ENCODE measurements at places on chromosomes 4 and X.
A peak's percentile ranks its signal among the peaks of the same experiment; 100 is the strongest.

- DNase-seq = no peak
These were observed 119.3 kb upstream of the CLNK start for GRCh38 chr4:10803713-10804343.

DNA sequence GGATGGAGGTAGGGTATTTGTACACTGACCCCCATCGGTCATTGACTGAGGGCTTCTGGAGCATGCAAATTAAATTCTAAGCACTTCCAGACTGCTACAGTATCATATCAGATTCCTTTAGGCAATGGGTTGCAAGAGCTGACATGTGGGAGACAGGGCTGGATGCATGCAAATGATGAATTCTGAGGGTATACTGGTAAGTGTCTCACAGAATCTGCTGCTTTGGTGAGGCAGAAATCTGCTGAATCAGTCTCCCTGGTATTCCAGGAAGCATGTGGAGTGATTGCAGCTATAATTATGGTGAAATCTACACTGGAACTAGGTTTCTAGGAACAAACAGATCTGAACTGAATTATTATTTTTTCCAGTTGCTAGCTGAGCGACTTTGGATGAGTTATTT is 684.9 kb upstream of the MAGEB2 start:
- DNase-seq = no peak

- DNase-seq = no peak
These were observed 83.6 kb downstream of the STAG2 start for GRCh38 chrX:124045109-124045508.

- no peak for DNase-seq
These were observed 640.6 kb downstream of the PCDH7 start for GRCh38 chr4:31360786-31361185.

DNA sequence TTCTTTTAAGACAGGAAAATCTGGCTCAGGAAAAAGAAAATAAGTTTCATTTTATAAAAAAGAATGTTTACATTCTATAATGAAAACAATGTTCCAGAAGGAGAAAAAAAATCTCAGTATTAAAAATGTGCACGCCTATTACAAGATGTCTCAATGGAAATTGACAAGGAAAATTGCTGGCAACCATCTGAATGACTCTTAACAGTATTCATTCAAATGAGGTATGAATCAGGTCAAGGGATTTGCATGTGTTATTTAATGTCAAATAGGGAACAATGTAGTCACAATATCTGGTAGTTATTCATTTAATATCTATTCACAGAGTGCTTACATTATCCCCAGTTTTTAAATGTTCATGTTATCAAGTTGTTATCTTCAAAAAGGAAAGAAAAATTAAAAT is 208.4 kb upstream of the TRAM1L1 start:
- no peak for DNase-seq

DNA sequence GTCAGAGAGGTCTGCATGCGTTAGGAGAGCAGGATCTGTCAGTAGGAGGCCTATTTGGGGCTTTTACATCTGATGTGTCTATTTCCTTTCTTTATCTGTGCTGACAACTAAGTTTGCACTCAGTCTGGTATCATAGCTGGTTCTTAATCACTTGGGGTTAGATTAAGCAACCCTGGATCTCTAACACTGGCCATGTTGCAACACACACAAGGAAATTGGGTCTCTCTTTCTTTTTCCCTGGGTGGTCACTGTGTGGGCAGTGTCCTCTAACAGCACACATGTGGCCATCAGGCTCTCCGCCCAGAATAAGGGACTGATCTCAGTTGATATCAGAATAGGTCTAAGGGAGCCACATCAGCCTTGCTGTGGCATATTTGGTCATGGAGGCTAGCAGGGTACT is 38.9 kb downstream of the IGFBP7 start:
- no peak for DNase-seq

DNA sequence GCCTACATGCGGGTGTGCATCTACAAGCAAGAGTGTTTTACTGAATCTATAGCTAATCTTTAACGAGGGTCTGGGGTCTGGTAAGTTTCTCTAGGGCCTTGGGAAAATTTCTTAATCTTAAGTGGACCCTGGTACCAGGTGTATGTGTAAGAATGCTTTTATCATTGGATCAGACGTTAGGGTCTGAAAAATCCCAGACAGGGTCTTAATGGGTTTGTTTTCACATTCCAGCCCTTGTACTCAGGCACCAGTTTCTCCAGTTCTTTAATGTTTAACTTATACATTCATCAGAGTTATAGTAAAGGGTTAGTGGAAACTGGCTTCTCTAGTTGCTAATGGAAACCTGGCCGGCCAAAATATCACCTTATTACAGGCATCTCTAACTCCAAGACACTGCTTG is 11.6 kb downstream of the MAGEB16 start:
- no peak for DNase-seq

- DNase-seq = no peak
These were observed 745 bp downstream of the TRIM2 start for GRCh38 chr4:153204728-153205648.

DNA sequence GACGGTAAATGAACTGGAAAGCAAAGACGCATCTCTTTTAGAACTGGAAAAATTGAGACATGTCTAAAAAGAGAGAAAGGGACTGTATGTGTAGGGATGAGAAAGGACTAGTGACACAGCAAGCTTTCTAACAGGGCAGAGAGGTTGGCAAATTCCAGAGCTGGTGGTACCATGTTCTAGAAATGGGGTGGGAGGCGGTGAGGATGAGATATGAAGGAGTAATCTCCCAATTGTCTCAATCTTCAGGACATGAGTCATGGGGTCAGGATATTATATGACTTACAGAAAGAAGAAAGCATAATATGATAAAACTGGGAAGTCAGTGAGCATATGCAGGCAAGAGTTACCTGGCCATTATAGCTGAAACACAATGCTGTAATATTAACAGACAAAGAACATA is 14.2 kb downstream of the TAB3 start:
- DNase-seq = no peak

DNA sequence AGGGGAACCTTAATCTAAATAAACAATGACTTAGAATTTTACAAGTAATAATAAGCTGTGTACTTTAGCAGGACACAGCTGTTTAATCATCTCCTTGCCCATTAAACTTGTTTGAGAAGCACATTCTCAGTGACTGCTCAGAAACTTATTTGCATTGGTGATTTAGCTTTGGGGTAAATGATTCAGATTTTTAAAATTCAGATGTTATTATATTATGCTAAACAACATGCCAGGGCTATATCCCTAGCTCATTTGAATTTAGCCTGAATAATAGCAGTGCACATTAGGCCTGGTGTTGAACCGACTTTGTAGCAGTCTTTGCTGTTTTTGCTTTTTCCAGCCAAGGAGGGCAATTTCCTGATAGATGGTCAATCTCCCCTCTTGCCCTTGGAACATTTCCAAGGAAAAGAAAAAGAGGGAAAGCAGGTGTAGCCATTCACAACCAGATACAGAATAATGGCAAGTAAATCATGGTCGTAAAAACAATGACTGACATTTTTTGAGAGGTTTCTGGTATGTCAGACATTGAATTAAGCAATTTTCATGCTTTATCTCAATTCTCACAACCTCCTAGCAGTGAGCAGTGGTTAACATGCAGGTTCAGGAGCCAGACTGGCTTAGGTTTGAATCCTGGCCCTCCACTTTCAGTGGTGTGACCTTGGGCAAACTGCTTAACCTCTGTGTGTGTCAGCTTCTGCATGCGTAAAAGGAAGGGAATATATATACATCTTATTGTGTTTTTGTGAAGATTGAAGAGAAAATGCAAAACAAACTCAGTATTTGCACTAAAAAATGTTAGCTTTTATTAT is 16.8 kb downstream of the ARHGEF38 start:
- peak; percentile 19 for DNase-seq

All from NCI-H1105 (cell line).